GM18507 (cell line): ENCODE measurements at places on chromosomes 3 and 15.
A peak's percentile ranks its signal among the peaks of the same experiment; 100 is the strongest.

- no peak for DNase-seq
Observed at GRCh38 chr3:113832477-113833164, 6.0 kb upstream of the GRAMD1C start.

DNA sequence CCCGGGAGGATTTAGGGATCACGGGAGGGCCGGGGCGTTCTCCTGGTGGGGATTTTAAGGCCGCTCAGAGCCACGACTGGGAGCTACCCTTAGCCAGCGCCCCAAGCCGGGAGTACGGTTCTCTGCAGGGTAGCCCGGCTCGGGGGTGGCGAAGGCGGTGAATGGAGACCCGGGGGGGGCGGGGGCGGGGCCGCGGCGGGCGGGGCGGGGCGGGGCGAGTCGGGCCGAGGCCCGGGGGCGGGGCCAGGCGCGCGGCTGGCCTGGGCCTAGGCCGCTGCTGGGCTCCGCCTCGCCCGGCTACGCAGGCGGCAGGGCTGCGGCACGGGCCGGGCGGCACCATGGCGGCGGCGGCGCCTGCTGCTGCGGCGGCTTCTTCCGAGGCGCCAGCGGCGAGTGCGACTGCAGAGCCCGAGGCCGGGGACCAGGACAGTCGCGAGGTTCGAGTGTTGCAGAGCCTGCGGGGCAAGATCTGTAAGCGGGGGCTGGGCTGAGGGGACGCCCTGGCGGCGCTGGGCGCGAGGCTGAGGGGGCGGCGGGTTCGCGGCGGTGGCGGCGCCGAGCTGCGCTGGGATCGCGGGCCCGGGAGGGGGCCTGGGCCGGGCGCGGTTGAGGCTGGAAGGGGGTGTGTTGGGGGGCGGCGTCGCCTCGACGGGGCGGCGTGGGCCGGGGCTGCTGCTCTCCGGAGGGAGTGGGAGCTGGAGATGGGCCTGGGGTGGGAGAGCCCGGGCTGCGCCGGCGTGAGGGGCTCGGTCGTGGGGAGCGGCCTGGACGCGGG lies at the start of gene RASA2:
RASA2 (plus strand) TSS at position 282 of the 775 bp plus-strand sequence; CDS start at position 339, 57 bp downstream.
- peak; percentile 74 for DNase-seq

- no peak for DNase-seq
Observed at GRCh38 chr15:42057799-42058646, 36.3 kb downstream of the PLA2G4D start.

DNA sequence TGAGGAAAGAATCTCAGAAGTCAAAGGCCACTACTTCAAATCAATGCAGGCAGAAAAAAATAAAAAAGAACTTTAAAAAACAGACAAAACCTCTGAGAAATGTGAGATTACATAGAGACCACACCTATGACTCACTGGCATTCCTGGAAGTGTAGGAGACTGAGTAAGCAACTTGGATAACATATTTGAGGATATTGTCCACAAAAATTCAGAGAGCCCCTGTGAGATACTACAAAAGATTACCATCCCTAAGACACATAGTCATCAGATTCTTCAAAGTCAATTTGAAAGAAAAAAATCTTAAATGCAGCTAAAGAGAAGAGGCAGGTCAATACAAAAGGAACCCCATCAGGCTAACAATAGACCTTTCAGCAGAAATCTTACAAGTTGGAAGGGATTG lies 887.3 kb downstream of the NTRK3 start:
- no peak for DNase-seq

GRCh38 chr3:101829874-101830273 lies 19.4 kb upstream of the NFKBIZ start:
- DNase-seq: no peak

DNA sequence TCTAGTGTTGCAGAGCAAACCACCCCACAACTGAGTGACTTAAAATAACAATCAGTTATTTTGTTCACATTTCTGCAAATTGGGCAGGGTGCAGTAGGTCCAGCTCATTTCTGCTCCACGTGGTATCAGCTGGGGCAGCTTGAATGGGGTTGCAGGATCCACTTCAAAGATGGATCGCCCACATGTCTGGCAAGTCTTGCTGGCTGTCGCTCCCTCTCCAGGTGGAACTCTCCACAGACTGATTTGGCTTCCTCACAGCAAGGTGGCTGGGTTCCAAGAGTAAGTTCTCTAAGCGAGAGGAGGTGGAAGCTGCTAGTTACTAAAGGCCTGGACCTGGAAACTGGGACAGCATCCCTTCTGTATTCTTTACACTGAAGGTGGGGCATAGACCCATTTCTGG lies 213.3 kb downstream of the SLC9A9 start:
- DNase-seq: no peak

- DNase-seq: no peak
Observed at GRCh38 chr15:85788771-85789495, 5.8 kb downstream of the KLHL25 start.

- no peak for DNase-seq
Observed at GRCh38 chr3:38264779-38265178, 833 bp upstream of the SLC22A13 start.

- DNase-seq: peak; percentile 80
Observed at GRCh38 chr3:183158551-183159006, 4.0 kb downstream of the LAMP3 start.

DNA sequence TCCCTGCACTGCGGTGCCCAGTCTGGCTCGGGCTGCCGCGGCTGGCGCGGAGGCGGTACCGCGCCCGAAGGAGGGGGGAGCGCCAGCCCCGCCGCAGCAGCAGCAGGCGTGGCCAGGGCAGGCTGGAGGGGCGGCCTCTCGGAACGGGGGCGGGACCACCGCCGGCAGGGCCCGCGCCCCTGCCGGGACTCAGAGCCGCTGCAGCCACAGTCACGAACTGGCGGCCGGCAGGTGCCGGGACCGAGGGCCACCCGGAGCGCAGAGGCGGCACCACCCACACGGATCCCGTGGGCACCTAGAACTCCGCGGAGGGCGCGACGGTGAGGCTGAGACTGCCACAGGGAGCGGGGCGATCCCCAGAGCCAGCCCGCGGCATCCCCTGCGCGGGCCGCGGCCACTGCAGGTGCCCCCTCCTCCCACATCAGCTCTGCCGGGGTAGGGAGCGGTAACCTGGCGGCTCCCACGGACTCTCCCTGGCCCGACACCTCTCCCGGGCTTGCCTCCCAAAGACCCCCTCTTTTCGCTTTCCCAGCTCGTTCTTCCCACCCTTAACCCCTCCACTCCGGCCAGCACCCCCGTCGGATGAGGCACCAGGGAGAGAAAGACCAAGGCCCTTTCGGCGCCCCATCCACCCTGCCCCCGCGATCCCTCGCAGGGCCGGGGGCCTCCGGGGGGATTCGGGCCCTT lies at the start of gene VWA5B2:
VWA5B2 (plus strand) TSS at position 192 of the 687 bp plus-strand sequence. CDS start 944 bp downstream, outside the sequence.
- DNase-seq: peak; percentile 64

GRCh38 chr15:52658955-52659354 lies 20.2 kb downstream of the ATOSA start:
- no peak for DNase-seq

GRCh38 chr3:6108957-6109356 lies 752.0 kb upstream of the GRM7 start:
- no peak for DNase-seq

DNA sequence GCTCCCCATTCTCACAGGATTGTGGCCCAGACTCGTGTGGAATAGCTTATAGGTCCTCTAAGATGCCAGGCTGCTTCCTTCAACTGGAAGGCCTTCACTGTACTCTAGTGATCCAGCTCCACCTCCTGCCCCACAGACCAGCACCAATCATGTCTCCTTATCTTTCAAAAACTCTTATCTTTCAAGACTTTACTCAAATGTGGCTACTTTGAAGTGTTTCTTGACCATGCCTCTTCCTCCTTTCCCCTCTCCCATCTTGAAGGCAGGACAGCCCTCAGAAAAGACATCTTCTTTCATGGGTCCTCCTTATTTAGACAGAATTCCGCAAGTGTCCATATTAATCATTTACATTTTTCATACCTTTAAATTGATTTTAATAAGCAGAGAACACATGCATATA lies 142.3 kb downstream of the CHST2 start:
- DNase-seq: no peak

DNA sequence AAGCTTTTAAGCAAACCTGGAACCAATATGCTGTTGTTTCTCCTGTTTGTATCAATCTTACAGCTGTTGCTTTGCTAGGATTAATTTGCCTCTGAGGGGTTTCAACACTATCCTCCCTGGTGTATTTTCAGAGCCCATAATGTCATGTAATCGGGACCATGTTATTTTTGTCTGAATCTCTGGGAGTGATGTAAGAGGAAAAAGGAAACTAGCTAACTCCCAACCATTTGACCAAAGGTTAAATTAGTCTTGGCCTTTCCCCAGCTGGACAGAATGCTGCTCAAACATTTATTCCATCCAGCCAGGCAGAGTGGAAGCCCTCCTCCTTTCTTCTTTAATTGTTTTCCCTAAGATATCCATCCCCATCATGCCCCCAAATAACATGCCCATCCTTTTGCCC lies 142.2 kb downstream of the ALDH1A2 start:
- no peak for DNase-seq

DNA sequence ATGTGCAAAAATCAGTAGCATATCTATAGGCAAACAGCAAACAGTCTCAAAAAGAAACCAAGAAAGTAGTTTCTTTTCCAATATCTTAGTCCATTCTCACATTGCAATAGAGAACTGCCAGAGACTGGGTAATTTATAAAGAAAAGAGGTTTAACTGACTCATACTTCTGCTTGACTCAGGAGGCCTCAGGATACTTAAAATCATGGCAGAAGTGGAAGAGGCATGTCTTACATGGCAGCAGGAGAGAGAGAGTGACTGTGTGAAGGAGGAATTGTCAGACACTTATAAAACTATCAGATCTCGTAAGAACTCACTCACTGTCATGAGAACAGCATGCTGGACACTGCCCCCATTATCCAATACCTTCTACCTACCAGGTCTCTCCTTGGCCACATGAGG lies 327.9 kb upstream of the EPHA3 start:
- DNase-seq: no peak

GRCh38 chr15:81168644-81169043 lies 28.0 kb upstream of the IL16 start:
- no peak for DNase-seq

DNA sequence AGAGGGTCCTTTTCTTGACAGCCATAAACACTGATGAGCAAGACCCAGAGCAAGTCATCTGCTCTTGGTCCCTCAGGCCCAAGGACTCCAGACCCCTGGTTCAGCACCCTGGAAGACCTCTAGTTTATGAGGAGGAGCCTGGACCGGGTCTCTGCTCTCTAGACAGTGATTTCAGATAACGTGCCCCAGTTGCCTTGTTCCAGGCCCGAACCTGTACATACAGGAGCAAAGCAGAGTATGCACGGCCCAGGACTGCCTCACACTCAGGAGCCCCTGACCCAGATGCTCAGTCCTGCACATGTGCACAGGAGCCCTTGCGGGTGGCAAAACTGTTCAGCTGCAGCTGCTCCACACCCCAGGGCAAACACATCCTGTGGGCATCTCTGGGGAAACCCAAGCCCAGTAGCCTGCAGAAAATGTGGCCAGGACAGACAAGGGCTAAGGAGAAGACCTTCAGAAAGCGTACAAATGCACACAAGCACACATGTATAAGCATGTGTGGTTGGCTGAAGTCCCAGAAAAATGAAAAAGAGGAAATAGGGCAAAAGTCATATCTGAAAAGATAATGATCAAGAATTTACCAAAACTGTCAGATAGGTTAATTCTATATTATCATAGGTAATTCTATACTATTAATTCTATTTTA lies 59.9 kb upstream of the CORO2B start:
- DNase-seq: no peak

GRCh38 chr3:9820946-9821345 lies 10.9 kb downstream of the TTLL3 start:
- DNase-seq: no peak

DNA sequence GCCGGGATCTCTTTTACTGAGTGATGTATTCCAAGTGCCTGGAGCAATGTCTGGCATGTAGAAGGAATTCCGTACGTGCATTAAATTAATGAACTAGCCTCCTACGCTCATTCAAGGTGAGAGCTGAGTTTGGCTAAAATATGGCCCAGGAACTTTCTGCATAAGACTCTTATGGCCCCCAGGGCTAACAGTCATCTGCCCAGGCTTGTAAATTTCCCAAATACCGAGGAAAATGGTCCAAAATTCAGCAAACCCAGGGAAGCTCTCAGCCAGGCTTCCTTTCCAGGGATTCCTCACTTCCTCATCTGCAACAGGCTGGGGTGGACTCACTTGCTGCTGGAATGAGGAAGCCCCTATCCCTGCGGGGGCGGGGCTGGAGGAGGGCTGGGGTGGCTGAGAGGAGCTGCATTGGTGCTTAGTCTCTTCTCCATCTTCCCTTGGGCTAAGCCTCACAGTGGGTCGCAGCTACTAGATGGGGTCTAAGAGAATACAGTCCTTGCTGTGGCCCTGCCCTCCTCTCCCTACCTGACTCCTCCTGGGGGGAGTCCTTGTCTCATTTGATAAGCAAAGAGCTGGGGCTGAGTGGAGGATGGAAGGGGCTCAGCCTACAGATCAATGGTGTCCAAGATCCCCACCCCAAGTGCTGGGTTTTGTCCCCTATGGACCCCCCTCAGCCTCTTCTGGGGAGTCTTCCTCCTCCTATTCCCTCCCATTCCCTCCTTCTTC lies 28.5 kb upstream of the APOD start:
- no peak for DNase-seq

DNA sequence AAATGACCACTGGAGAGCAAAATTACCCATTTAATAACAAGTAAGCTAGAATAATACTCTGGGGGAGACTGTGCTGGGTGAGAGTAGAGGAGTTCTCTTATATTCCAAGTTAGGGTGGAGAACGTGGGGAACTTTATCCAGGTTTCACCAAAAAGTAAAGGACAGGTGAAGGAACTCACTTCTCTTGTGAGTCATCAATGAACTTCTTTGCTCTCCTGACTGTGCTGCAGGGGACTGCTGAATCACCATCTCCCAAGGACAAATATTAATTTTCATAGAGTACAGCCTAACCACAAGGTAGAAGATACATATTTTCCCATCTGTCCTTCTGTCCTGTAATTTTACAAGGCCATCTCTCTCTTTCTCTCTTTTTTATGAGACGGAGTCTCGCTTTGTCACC lies 8.3 kb upstream of the PDCD6IP start:
- DNase-seq: no peak

- no peak for DNase-seq
Observed at GRCh38 chr3:123332124-123332641, 116.7 kb downstream of the ADCY5 start.

DNA sequence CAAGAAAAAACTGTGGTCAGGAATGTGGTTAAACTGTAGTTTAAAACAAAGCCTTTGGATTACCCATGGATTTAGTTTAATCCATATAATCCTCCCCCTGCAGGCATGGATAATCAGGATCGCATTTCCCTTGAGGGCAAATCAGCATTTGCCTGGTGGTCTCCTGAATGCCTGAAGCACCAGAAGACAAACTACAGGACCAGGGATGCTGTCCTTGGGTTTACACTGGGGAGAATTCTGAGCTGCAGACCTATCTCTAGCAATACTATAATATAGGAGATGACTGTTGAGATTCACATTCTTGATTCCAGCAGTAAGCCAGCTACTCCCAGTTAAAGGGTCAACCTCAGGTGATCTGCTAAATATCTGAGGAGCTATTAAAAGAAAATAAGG lies 10.6 kb downstream of the PIK3CB start:
- DNase-seq: no peak

DNA sequence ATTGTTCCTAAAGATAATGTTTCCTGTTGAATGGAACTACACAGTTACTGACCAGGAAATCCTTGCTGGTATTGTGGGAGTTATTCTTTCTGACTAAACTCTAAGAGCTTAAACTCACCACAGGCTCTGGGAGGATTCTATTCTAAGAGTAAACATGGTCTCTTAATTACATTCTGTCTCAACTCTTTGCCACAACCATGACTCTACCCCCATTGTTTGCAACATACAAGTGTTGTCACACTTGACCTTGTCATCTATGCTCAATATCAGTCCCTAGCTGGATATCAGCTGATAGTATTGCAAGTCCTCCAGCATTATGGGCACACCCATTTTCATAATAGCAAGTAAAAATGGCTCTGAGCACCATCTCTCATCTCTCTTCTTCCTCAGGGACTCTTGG lies 29.6 kb upstream of the SECISBP2L start:
- DNase-seq: no peak

GRCh38 chr15:65106011-65106590 lies 8.9 kb downstream of the UBAP1L start:
- no peak for DNase-seq
